ENCODE measurements at places on chromosomes 11 and 22.

DNA sequence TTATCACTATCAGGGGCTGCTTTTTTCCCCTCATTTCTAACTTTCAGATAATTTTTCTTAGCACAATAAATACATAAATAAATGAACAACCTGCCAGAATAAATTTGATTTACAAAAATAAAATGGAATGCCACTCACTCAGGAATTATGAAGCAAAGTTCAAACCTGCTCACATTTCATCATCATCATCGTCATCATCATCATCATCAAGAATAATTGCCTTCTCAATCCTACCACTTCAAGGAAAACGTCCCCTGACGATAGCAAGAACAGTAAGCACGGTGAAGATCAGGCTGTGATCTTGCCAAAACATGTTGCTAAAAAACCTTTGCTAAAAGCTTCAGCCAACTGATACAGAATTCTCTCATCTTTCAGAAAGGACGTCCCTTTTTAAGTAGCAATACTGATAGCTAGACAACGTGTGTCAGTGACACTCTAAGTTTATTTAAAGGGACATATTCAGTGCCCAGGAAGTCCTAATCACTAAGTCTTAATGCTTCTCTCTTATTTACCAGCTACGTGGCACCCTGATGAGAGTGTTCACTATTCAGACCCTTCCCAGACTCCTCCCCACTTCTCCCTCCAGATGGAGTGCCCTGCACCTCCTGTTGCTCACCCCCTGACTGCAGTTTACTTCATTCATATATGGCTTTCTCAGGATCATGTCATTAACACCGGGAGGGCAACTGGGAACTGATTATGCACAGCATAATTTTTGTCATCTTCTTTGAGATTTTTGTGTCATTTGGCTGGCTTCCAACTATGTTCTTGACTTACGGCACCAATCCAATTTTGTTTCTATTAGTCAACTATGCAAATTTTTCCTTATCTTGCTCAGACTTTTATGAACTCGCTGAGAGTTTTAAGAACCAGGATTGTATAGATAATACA is 200.1 kb upstream of the GUCY1A2 start:
- DNase-seq: no peak

- DNase-seq: no peak
These were observed 2073.5 kb downstream of the LRRC4C start for GRCh38 chr11:39385911-39386310.

- DNase-seq: no peak
These were observed 1.4 kb upstream of the BPIFC start for GRCh38 chr22:32465661-32466060.

DNA sequence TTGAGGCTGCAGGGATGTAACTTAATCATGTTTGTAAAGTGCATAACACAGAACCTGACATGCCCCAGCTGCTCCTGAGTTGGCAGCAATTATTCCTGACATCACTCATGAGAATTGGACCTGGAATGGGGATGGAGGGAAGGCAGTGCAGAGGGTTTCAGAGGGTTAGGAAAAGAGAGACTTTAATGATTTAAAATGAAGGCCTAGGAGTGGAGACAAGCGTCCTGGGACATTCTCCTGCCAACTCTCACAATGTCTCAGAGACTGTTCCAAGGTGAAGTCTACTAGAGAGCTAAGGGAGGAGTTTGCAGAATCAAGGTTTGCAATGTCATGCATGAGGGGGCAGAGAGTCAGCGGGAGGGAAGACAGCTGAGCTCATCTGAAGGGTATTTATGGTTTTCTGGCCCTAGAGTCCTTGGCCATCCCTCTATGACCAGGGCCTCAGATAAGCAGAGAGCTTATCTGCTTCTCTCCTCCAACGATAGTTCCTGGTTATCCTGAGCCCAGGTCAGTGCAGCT is 36.9 kb downstream of the GGTLC2 start:
- no peak for DNase-seq

- DNase-seq: no peak
These were observed 15.7 kb downstream of the SNU13 start for GRCh38 chr22:41672780-41673509.

GRCh38 chr11:36249246-36249645 is 40.0 kb downstream of the COMMD9 start:
- no peak for DNase-seq

GRCh38 chr11:63535734-63536133 is 874 bp upstream of the PLAAT4 start:
- DNase-seq: no peak

- no peak for DNase-seq
These were observed 636 bp downstream of the KCNQ1OT1 start for GRCh38 chr11:2699185-2699530.

- DNase-seq: no peak
These were observed 143.1 kb downstream of the CSNK2A3 start for GRCh38 chr11:11209967-11210366.

DNA sequence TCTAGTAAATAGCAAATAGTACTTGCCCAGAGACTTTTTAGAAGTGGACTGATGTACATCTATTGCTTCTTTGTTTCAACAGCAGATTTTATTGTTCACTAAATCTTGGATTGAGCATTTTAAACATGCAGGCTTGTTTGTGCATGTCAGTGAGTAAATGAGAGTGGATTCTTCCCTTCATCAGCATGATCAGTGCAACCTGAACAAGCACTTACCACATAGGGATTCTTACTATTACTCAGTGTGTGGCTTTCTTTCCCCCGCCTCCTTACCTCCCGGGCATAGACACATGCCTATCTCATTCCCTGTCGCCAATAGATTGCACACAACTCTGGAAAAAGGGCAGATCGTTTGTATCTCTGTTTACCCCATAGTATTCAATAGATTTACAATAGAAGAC is 197.5 kb downstream of the C11orf87 start:
- no peak for DNase-seq

DNA sequence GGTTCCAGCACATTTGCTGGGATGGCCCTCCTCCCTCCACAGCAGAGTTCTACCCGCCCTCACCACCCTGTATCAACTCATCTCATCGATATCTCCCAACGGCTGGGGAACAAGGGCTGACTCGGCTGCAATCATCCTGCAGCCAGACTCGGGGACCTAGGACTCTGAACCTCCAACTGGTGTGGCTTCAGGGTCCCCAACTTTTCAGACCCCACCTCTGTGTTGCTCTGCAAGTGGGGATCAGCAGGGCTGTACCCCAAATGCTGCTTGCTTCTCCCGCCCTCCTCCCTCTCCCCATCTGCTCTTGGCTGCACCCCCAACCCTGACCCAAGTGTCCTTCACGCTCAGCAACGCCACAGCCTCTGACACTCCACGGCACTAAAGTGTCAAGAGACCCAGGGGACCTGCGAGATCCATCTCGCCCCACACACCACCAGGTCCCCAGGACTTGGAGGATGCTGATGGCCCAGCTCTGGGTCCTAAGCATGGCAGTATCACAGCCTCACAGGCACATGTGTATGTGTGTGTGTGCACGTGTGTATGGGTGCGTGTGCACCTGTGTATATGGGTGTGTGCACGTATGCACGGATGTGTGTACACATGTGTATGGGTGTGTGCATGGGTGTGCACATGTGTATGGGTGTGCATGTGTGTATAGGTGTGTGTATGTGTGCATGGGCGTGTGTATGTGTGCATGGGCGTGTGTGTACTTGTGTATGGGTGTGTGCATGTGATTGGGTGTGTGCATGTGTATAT is 26.4 kb downstream of the KCNQ1 start:
- no peak for DNase-seq

DNA sequence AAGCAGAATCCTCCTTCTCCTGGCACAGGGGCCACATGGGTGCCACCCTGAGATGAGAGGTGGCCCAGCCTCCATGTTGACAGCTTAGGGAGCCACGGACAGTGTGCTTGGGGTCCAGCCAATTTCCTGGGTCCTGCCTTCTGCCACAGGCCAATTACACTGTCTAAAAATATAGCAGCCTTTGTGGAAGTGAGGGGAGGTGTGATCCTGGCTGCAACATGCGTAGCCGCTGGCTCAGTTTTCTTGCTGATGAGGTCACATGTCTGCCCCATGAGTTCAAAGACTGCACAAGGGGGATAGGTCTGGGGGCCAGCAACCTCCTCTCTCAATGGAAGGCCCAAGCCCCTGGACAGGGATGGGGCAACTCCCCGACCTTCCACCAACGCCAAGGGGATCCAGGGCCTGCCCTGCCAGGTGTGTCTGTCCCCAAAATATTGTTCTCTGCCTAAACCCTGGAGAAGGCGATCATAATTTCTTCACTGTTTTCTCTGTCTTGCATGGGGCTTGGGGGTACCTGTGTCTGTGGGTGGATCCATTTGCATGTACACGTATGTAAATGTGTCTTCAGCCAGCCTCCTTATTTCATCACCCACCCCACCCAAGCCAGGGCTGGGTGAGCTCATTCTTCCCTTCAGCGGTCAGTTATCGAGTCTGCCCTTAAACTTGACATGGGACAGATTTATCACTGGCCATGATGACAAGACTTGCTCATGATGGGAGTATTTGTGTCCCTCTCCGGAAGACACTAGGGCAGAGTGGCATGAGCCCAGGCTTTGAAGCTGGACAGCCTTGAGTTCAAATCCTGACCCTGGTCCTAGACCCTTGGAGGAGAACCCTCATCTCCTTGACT is 59.4 kb downstream of the OTOG start:
- no peak for DNase-seq

GRCh38 chr22:40813912-40814315 is 5.2 kb downstream of the SLC25A17 start:
- no peak for DNase-seq
